Parietal lobe (tissue), 2 donors: ENCODE measurements at places on chromosomes 5 and 9. TPM values are rescaled to one million over a fixed set of nuclear protein-coding genes. Genes with fewer than 3 reads are reported as not detected.

Gene ZBTB6
- total RNA-seq: 51.3 TPM

Gene DIRAS2
- total RNA-seq: 28.5 TPM

Gene CCDC171
- 75.1 TPM for total RNA-seq

Gene C5orf58
- not detected for total RNA-seq

Gene RXFP3
- 0.63 TPM for total RNA-seq

Gene IL9
- not detected for total RNA-seq

Gene IRX1
- total RNA-seq: not detected
